DMS53 (cell line): ENCODE measurements at places on chromosomes 11 and 22.
A peak's percentile ranks its signal among the peaks of the same experiment; 100 is the strongest.

GRCh38 chr11:15146271-15147003 is 31.7 kb downstream of the INSC start:
- DNase-seq = no peak

- DNase-seq = no peak
These were observed 92.7 kb downstream of the RPL27A start for GRCh38 chr11:8775332-8775731.

DNA sequence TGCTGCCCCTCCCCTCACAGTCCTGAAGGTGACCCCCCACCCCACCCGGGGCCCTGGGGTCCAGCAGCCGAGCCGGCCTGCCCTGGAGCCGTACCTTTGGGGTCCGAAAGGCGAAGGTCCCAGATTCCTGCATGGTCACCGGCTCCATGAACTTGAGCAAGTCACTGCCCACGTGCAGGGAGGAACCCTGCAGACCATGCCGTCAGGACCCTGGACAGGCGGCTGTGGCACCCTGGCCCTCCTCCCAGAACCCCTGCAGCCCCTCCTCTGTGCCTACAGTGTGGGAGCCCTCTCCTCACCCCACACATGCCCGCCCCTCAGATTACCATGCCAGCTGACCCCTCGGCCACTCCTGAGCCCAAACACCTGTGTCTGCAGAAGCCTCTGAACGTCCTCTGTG is 14.3 kb upstream of the MAPK11 start:
- no peak for DNase-seq

DNA sequence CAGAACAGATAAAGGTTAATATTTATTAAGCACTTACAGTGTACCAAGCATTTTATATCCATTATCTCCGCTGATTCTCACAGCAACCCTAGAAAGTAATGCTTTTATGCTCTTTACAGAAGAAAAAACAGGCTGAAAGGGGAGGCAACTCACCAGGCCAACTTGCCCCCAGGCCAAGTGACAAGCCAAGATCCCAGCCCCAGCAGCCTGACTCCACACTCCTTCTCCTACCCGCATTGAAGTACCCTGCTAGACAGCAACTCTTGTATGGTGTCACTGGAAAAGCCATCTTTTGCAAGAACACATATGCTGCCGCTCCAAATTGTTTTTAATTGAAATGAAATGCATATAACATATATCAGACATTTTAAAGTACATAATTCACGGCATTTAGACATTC is 25.6 kb downstream of the SMCO4 start:
- DNase-seq = no peak

DNA sequence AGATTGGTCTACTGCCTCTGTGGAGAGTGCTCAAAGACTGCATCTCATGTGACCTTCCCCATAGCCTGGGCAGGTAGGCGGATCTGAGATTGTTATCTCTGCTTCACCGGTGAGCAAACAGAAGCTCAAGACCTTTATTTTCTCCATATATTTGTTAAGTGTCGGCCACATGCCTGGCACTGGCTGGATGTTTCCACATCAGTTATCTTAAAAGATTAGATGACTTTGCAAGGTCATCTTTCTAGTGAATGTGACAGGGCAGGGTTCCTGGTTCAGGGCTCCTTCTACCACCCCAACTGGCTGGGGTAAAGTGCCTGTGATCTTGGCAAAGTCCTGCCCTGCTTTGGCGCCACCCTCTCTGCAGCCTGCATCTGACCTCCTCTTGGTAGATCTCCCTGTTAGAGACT is 125.0 kb downstream of the CCDC81 start:
- DNase-seq = peak; percentile 77

DNA sequence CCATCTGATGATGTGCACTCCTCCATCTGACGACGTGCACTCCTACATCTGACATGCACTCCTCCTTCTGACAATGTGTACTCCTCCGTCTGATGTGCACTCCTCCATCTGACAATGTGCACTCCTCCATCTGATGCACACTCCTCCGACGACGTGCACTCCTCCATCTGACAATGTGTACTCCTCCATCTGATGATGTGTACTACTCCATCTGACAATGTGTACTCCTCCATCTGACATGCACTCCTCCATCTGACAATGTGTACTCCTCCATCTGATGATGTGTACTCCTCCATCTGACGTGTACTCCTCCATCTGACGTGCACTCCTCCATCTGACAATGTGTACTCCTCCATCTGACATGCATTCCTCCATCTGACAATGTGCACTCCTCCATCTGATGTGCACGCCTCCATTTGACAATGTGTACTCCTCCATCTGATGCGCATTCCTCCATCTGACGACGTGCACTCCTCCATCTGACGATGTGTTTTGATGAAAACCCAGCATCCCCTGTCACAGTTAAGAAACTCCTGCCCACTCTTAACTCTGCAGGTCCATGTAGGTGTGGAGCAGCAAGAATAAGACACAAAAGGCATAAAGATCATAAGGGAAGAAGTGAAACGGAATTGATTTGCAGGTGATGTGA is 9.7 kb upstream of the IL17REL start:
- no peak for DNase-seq

DNA sequence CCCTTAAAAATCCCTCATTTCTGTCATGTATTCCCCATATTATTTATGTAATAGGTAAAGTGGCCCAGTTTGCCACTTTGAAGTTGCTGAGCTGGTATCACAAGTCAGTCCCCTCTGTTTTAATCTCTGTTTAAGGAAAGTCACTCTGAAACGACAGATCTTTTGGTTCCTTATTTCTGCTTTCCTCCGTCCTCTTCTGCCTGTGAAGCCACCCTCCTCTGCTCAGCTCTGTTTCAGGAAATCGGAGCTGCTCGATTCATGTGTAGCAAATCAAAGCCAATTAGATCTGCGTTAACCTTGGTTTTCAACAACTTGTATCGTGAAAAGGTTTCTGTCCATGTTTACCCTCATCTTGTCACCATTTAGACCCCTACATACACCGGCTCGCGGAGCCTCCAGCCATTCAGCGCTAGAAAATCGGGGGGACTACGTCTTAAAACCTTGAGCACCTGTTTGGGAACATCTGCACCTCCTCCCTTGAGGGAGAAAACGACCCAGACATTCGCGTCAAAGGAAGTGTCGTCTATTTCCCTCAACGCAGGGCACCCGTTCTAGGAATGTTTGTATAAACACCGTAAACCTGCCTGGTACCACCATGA is 576 bp upstream of the SC5D start:
- DNase-seq = peak; percentile 81

GRCh38 chr11:76347466-76347865 is 33.5 kb downstream of the THAP12 start:
- DNase-seq = no peak

- peak; percentile 12 for DNase-seq
These were observed 1.6 kb downstream of the C1QTNF6 start for GRCh38 chr22:37186228-37186996.

GRCh38 chr22:29090039-29090438 is 17.2 kb downstream of the KREMEN1 start:
- peak; percentile 60 for DNase-seq

GRCh38 chr22:43478621-43479300 is 66.9 kb downstream of the MPPED1 start:
- no peak for DNase-seq

GRCh38 chr11:94806014-94806413 is 37.9 kb downstream of the AMOTL1 start:
- DNase-seq = no peak

GRCh38 chr11:66542362-66542761 is 3.5 kb downstream of the ZDHHC24 start:
- DNase-seq = no peak

- DNase-seq = peak; percentile 62
These were observed 56.0 kb downstream of the PACS1 start for GRCh38 chr11:66126064-66126463.

GRCh38 chr11:58503361-58503856 is 4.5 kb downstream of the OR5B21 start:
- DNase-seq = no peak

- no peak for DNase-seq
These were observed 19.3 kb downstream of the FEZ1 start for GRCh38 chr11:125476721-125477120.

DNA sequence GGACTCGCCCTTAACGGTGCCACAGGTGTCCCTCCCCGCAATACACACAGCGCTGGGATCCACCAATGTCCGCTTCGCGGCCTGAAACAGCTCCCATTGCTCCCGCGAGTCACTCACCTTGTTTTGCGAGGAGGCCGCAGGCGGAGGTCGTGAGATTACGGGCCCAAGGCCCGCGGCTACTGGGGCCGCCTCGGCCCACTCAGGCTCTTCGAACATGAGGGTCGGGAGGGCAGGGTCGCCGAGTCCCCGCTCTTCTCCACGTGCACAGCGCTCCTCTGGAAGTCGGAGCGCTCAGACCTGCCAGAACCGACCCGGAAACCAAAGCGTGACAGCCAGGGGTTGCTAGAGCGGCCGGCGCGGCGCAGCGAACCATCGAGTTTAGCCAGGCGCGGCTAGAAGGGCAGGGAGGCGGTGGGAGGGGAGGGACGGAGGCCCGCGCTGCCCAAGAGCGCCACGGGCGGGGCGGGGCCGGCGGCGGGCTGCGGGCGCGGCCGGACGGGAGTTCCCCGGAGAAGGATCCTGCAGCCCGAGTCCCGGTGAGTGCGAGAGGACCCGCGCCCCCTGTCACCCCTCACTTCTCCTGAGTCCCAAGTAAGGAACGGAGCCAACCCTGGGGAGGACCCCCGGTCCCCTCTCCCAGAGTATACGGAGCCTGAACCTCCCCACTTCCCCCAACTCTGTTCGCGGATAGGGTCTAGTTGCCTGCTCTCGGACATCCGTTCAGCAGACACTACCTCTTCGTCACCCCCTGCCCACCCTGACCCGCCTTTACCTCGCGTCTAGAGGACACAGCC is at the start of the genes ILK and RRP8:
Gene ILK, plus strand, starts transcription at position 488 of the 794 bp plus-strand sequence. CDS start 498 bp downstream, outside the sequence.
Gene RRP8, minus strand, starts transcription at position 330 of the 794 bp plus-strand sequence. Its CDS starts 114 bp downstream, at position 216.
- DNase-seq = peak; percentile 96

DNA sequence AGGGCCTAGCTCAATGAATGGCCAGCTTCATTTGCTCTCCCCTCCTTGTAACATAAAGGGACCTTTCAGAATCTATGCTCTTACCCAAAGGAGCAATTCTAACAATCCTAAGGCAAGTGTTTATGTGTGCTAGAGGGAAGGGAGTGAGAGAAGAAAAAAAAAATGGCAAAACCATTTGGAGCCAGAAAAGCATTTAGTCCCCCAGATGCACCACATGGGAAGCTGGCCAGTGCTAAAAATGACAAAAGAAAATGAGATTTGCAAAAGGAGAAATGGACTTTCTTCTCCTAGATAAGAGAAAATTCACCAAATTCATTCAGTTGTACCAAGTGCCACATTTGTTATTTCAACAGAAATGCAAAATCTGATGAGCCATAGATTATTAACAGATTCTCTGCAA is 52.8 kb downstream of the SERGEF start:
- no peak for DNase-seq

GRCh38 chr11:21866781-21867180 is 326.1 kb upstream of the ANO5 start:
- DNase-seq = no peak

DNA sequence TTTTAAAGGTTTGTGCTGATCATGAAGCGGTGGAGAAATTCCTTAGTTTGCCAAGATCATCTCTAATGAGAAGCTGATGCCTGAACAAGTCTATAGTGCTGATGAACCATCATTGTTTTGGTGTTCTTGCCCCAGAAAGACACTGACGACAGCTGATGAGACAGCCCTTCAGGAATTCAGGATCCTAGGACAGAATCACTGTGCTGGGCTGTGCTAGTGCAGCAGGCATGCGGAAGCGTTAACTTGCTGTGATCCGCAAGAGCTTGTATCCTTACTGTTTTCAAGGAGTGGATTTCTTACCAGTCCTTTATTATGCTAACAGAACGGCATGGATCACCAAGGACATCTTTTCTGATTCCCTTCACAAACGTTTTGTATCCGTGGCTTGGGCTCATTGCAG is 104.1 kb downstream of the TBC1D22A start:
- no peak for DNase-seq

DNA sequence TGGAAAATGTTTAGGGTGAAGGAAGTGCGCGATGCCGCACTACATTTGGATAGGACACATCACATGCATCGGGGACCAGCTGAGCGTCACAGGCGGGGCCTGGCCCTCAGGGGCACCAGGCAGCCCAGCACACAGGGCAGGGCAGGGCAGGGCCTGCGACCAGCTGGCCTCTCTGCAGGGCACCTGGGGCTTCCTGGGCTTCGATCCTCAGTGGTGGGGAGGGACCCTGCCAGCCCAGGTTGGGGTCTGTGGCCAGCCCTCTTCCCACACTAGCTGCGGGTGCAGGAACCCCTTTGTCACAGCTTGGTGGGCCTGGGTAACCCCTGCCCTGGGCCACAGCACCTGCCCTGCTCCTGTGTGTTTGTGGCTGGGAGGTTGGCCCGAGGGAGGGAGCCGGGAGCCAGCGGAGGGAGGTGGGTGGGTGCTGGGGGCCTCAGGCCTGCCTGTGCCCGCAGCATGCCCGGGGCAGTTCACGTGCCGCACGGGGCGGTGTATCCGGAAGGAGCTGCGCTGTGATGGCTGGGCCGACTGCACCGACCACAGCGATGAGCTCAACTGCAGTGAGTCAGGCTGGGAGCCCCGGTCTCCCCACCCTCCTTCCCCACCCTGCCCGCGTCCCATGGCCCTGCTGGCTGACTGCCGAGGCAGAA is 37.9 kb downstream of the ST14 start:
- no peak for DNase-seq

DNA sequence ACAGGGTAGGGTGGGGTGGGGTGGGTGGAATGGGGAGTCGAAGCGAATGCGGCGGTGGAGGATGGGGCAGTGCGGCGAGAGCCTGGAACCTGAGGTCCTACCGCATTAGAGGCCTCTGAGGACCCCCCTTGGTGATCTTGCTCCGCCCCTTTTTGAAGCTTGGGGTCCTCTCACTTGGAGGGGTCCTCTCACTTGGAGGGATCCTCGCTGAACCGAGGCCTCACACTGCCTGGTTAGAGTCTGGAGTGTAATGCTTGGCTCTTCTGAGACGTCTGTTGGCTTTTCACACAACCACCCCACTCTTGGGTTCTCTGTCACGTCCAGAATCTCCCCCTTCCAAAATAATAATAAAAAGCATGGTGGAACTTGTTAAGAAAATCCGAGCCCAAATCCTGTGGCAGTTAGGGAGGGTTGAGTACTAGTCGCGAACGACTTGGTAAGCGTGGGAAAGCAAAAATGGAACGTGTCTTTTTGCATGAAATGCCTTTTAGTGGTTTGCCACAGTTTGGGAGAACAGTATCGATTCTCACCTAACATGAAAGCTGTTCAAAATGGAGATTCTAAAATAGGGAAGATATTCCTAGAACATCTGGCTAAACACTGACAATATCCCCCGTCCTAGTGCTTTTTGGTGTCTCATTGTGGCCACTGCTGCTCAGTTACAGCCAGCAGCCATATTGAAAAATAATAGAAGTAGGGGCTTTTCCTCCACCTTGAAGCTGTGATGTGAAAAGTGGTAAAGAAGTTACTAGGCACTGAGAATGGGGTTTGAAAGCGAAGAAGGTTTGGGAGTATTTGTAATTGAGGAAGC is 822 bp downstream of the RBX1 start:
- no peak for DNase-seq
